ENCODE measurements at places on chromosomes 2 and 18.

- DNase-seq, result no peak
Measured at GRCh38 chr2:231988179-231988866, 26.8 kb downstream of the DIS3L2 start.

- no peak for DNase-seq
Measured at GRCh38 chr2:187878112-187878511, 323.9 kb upstream of the TFPI start.

- DNase-seq, result no peak
Measured at GRCh38 chr2:149732001-149732685, 144.6 kb upstream of the MMADHC start.

DNA sequence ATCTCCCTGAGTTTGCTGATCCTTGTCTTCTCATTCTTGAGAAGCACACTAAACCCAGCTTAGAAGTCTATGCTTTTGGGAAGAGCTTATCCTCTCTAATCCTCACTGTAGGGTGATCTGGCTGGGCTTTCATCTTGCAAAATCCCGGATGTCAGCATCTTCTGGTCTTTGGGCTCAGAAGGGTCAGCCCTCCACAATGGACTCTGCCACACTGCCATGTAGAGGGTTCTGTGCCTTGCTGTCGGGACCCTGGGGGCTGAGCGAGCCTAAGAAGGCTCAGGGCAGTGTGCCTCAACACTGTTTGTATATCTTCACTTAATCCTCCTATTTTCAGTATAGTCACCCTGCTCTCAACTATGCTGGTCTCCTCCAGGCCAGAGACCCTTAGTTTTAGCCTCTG lies 102.3 kb downstream of the TGIF1 start:
- no peak for DNase-seq

- no peak for DNase-seq
Measured at GRCh38 chr2:64932371-64933216, 56.6 kb upstream of the SLC1A4 start.
